Brain (organoid and tissue), 16 donors: ENCODE measurements at places on chromosomes 4 and X.

DNA sequence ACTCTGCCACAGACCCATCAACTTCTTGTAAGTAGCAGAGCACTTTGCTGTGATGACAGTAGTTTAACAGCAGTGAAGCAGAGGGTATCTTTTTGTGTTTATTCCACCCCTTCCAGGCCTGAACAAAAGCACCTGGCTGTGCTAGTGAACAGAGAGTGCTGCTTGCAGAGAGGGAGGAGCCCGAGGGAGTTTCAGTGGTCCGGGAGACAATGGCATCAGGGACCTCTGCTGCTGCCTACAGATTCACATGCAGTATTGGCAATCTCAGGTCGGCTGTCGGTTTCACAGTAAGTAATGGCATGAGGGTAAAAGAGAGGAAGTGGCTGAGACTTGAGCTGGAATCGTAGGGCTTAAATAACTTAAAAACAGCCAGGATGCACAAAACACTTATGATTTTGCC, 755.8 kb downstream of the RPA4 start:
- no peak for DNase-seq

- no peak for DNase-seq
Measured at GRCh38 chrX:55167124-55167803, 52.9 kb upstream of the PAGE5 start.

- peak; percentile 49 for DNase-seq
Measured at GRCh38 chr4:6916587-6917460, 7.2 kb downstream of the TBC1D14 start.

GRCh38 chr4:81136161-81136905, 78.7 kb downstream of the PRKG2 start:
- no peak for DNase-seq

GRCh38 chr4:6250235-6250983, 19.2 kb upstream of the WFS1 start:
- DNase-seq: peak; percentile 95

GRCh38 chr4:150131581-150132228, 53.5 kb downstream of the DCLK2 start:
- no peak for DNase-seq
